BJ (cell line): ENCODE measurements at places on chromosomes 7 and 10. TPM values are rescaled to one million over a fixed set of nuclear protein-coding genes. Genes with fewer than 3 reads are reported as not detected.

- DNase-seq, result no peak
Measured at GRCh38 chr7:106287786-106288185, 3.0 kb upstream of the NAMPT start.

- no peak for DNase-seq
Measured at GRCh38 chr10:129027906-129028305, 439.1 kb upstream of the MGMT start.

DNA sequence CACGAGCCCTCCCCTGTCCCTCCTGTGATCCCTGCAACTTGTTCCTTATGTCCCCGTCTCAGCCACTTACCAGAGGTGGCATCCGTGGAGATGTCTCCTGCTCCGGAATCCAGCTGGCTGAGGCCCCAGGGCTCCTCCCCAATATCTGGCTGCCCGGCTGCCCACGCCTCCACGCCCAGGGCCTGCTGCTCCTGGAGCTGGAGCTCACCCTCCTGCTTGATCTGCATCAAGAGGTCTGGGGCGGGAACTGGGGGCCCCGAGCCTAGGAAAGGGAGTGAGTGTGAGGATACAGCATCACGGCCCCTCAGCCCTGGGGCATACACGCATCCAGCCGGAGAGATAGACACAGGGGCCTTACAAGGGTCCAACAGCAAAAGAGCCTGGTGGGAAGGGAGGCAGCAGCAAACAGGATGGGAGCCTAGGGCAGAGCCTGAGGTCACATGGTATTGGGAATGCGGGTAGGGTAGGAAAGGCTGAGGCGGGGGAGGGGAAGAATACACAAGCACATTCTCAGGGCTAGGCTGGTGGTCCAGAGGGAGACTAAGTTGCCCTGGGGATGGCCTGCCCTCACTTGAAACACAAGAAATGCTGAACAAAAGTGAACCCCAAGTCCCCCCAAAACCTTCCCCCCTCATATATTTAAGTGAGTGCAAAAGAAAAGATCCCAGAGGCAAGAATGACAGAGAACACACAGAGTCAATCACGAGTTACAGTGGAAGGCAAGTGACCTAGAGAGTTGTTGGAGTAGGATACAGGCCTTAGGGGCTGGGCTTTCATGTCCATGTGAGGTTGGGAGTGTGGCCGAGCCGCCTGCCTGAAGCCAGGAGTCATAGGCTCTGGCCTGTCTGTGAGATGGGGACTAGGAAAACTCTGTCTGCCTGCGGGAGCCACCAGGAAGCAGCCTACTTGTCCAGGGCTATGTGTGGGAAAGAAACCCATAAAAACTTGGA, 16.9 kb upstream of the ZNF777 start:
- DNase-seq, result no peak

- DNase-seq, result no peak
Measured at GRCh38 chr10:77393411-77393810, 244.2 kb downstream of the KCNMA1 start.

DNA sequence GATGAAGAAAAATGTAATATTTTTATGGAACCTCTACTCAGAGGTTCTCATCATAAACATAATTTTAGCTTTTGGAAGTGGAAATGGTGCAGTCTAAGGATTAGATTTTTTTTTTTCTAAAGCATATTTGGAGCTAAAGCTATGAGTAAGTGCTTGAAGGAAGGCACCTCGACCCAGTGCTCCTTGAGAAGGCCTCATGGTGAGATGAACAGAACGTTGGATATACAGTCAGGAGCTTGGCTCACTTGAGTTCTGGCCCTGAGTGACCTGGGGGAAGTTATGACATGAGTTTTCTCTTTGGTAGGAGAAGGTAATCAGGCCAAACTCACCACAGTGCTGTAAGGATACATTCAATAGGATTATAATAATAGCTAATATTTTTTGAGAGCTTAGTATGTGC, 163.3 kb downstream of the JCAD start:
- no peak for DNase-seq

DNA sequence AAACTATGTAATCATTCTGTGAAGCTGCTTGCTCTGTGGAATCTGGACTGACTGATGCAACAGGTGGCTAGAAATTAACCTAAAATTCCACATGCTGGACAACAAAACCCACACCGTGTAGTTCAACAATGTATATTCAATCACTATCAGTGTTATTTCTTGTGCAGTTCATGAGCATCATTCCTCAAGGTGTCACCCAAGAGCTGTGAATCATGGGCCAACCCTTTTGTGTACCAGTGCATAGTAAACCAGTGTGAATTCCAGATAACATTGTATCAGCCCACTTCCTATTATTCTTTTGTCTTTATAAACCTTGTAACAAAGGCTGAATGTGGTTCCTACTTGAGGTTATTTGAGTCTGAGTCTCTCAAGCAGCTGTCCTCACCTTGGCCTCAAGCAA, 905.2 kb upstream of the ZNF722 start:
- no peak for DNase-seq

DNA sequence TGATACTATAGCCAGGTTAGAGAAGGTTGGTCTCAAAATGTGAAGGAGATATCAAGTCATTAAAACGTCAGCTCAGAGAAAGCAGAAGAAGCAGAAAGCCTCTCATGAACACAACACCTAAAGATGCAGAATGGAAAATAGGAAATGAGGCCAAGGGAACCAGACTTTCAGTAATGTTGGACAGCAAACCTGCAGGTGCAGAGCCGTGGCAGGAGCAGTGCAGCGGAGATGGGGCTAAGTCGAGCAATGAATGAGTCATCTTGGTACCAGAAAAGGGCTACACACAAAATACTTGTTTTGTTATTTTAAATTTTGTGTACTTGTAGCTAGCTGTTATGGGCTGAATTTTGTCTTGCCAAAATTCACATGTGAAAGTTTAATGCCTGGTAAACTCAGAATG, 479.6 kb upstream of the POM121L12 start:
- no peak for DNase-seq

DNA sequence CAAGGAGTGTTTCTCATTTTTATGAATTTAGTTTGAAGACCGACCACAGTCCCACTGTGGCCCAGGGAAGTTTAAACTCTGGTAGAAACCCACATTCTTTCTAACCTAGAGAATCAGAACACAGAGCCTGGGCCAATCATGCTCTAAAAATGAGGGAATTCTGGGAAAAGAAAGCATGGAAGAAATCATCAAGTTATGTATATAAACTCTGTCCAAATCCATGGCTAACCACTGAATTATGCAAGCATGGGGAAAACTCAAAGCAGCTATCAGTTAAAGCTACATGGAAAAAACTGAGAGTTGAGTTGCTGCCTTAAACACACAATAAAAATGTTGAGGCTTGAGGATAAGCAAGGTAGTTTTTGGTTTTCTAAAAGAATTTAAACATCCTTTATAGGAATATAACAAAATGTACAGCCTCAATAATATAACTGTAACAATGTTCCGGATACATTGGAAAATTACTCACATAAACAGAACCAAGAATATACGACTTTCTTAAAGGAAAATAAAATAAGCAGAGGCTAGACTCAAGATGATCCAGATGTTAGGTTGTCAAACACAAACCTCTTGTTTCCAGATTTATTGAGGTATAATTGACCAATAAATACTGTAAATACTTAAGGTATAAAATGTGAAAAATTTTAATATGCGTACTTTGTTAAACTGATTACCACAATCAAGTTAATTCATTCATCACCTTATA, 311.2 kb upstream of the GNAI1 start:
- DNase-seq, result no peak

GRCh38 chr10:79045566-79046175, 23.1 kb upstream of the ZMIZ1 start:
- no peak for DNase-seq

DNA sequence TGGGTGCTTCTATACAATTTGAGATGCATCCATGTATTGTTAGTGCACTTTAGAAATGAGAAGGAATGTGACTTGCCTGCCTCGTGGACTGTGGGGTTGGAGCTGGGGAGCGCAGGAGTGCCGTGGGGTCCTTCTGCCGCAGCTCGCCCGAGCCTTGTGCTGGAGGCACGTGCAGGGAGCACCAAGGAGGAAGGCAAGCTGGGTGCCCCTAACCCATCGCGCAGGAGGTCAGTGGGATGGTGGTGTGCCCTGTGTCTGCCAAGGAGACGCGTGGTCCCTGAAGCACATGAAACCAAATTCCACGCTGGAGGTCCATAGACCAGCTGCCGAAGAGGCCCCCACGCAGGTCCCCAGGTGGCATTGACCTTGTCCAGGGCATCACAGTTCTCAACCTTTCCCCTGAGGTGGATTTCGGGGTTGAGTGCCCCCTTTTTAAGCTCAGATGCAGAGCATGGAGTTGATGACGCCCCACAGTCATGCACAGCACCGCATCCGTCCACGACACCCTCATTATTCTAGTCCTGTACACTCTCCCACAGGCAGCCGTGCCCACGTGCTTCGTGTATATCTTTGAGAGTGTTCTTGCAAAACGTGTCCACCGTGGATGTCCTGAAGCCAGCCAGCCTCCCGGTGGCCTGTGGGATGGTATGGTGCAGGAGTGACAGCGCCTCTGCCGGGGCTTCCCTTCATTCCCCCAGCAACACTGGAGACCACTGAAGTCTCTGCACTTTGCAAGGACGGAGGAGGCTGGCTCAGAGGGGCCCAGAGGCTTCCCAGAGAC, 35.5 kb downstream of the FKBP6 start:
- no peak for DNase-seq

DNA sequence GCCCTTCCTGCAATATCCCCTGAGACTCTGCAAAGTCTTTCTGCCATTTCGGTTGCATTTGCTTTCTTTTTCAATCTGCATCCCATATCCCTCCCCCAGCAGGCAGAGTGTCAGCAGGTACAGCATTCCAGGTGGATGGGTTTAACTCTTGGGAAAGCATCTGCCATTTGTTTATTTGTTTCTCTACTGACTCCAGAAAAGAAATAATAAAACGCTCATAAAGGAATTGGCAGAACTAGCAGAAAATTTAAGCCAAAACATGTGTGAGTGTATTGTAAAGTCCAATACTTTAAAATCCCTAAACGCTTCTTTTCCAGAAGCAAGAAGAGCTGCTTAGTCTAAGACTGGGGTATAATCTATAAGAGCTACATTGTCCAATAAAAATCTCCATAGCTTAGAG, 393.8 kb downstream of the TNS3 start:
- no peak for DNase-seq

GRCh38 chr10:127196282-127197153, at the start of gene INSYN2A:
Gene INSYN2A, minus strand, starts transcription at chr10:127196591. Its CDS starts 20,196 bp downstream, at chr10:127176395.
- DNase-seq, result no peak

DNA sequence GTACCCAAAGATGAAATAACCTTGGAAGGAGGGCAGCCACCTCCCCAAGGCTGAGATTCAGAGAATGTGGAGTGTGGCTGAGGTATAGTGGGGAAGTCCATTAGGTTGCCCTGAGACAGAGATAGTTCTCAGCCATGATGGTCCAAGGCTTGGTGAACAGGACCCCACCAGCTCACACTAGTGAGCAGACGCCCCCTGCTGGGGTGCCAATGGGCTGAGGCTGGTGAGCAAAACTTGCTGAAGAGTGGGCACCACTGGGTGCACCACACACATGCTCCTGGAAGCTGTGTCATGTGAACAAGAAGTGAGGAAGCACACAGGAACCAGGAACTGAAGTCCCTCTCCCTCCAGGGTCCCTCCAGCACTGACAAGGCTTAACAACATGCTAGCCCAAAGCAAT, 8.9 kb downstream of the FBXL13 start:
- no peak for DNase-seq

- peak; percentile 50 for DNase-seq
Measured at GRCh38 chr7:100489824-100490223, 6.1 kb downstream of the NYAP1 start.

- no peak for DNase-seq
Measured at GRCh38 chr7:109821156-109821555, 1251.5 kb downstream of the DNAJB9 start.

DNA sequence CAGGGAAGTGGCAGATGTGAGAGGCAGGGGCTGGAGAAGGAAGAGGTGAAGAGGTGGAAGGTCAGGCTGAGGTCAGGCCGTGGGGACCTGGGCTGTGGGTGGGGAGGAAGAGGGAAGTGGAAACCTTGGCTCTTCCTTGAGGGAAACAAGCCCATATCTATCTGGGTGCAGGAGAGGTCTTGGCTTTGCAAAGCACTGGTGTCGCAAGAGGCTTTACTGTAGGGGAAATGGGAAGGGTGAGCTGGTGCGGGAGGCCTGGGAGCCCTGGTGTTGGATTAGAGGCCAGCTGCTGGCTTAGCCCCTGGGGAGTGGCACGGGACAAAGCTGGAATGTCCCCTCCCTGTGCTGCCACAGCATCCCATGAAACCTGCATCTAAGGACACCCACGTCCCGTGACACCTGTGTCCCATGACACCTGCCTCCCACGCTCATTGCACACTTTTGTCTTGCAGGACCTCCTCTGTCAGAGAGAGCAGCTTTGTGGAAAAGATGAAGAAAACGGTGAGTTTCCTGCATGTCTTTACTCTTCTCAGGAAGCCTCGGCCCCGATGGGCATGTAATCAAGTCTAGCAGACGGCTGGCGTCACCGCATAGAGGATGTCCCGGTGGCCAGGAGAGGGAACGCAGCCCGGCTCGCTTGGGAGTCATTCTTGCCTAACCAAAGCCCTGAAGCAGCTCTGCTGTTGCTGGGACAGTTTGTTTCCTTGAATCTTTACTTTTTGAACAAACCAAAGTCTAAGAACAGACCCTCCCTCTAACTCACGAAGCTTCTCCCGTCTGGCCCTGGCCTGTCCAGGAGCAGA, 22.2 kb downstream of the TMEM120A start:
- no peak for DNase-seq

GRCh38 chr7:32943252-32944030, 13.8 kb upstream of the FKBP9 start:
- no peak for DNase-seq

DNA sequence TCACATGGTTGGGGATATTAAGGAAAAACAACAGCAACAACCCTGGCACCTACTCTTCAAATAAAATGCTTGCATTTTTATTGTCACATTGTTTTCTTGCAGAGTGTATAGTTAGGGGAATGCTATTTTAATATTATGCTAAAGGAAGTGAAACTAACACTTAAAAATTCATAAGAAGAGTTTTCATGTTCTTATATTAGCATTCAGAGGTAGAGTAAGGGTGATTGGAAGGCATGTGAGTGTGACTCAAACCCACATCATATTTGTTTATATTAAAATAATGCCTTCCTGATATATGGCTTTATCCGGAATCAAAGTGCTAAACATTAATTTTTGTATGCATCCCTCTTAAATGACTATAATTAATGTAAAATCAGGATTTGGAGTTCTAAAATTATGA, 59.8 kb upstream of the TES start:
- no peak for DNase-seq

DNA sequence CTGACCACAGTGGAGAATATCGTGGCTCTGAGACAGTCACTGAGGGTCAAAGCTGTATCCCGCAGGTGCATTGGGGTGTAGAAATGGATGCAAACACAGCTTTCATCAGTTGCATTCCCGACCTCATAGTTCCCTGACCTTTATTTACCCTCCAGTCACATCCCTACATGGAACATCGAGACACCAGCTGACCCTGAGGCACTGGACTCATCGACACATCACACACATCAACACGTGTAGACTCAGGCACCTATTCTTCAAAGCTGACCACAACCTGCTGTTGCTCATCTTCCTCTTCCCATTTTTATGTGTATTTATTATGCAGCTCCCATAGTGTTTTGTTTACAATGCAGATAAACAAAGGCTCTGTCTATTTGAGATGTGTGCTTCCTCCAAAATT, 396.9 kb upstream of the NRP1 start:
- DNase-seq, result no peak

- DNase-seq, result no peak
Measured at GRCh38 chr10:29389935-29390334, 101.1 kb downstream of the LYZL1 start.

The EXOC6 gene
- 9.6 and 23.8 TPM in 2 replicates for polyA plus RNA-seq

The PPRC1 gene
- 11.0 and 17.3 TPM in 2 replicates for polyA plus RNA-seq

The ECHDC3 gene
- polyA plus RNA-seq, result 9.9 and 13.4 TPM in 2 replicates

The EMX2 gene
- 0.31 and 0.51 TPM in 2 replicates for polyA plus RNA-seq

The ZNF365 gene
- 3.7 and 4.5 TPM in 2 replicates for polyA plus RNA-seq

The LHFPL3 gene
- not detected in 2 replicates for polyA plus RNA-seq

The BEND7 gene
- 4.5 and 4.6 TPM in 2 replicates for polyA plus RNA-seq

The ASAH2B gene
- polyA plus RNA-seq, result 2.7 and 6.1 TPM in 2 replicates

The PROSER2 gene
- polyA plus RNA-seq, result 1.2 TPM in 2 replicates
